ENCODE measurements at places on chromosomes 5 and 9.

GRCh38 chr9:110443146-110443865 lies 105.6 kb upstream of the TXNDC8 start:
- no peak for DNase-seq

DNA sequence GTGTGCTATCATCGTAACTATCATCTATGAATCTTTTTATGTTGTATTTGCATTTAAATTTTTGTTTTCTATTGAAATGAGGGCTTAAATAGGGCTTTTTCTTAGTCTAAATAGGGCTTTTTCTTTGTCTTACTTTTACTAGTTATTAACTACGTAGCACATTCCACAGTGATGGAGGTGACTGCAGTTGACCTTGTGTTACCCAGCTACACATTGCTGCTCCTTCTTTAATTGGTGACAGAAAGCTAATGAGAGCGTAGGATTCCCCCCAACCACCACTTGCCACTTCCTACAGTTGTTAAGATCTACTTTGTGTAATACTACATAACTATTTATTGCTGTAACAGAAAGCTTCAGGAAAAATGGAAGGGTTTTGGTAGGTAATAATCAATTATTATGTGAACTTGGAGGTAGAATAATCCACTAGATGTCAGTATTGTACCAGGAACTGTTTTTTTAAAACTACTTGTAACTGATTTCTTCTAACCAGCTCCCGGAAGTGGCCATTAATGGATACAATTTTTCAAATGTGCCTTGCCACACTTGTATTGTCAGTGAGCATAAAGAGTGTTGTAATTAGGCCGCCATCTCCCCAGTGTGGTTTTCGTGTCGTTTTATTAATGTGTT lies 18.0 kb downstream of the MTRR start:
- no peak for DNase-seq

GRCh38 chr5:63650581-63650980 lies 311.7 kb downstream of the HTR1A start:
- no peak for DNase-seq

DNA sequence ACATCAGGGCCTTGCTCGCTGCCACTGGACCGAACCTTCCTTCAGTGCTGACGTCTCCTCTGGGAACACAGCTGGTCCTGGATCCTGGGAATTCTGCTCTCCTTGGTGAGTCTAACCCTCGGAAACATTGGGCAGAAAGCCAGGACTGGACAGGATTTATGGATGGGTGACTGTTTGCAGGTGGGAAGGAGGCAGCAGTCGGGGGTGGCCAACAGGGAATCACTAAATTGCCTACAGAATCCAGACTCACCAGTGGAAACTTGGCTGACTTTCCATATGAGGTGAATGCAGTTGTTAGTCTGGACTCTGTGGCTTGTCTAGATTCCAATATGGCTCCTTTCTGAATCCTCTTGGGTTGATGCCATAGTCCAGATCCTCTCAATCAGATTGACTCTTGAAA lies 203.1 kb downstream of the SAXO1 start:
- no peak for DNase-seq

- DNase-seq: no peak
Measured at GRCh38 chr9:2497666-2498400, 123.8 kb upstream of the VLDLR start.

DNA sequence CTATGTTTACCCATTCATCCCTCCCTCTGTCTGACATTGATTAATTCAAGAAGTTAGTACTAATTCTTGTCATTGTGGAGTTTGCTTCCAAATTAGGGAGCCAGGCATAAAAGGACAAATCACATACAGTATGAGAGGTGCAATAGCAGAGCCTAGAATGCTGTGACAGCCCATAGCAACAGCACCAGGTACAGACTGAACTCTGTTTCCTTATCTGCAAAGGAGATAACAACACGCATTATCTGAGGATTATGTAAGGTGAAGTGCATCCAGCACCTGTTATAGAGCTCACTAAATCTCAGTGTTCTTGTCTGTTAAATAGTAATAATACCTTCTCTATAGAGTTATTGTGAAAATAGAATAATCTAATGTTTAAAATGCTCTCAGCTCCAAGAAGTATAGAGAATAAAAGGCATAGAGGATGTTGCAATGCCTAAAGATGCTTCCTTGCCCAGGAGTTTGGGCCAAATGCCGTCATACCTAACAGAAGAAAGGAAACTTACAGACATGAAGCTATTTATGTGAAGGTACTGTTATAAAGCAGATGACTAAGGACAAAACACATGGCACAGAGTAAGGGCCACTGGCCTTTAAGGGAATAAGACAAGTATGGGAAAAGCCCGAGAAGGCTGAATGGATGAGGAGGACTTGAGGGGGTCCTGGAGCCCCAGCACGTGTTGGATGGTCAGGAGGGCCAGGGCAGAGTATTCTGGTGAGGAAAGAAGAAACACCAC lies 214.5 kb downstream of the ATP10B start:
- DNase-seq: no peak

DNA sequence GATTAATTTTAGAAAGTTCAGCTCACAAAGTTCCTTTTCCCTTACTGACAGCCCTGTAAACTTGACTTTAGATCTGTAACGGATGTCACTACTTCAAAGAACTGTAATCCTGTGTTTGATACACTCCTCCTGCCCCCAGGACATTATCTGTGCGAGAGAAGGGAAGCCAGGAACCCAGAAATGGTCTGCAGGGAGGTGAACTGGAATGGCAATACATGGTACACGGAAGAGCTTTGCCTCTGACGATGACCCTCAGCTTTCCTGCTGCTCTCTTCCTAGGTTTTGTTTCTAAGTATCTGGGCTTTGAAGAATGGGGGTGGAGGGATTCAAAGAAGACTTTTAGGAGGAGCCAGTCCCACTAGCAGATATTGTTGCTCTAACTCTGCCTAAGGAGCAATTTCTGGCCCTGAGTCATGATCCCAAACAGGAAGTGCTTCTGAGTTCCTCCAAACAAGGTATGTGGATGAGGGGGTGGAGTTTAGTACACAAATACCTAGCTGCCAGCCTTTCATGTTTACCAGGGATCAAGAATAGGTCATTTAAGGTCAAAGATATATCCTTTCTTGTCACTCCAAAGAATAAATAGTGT lies 43.4 kb upstream of the TMC1 start:
- no peak for DNase-seq

DNA sequence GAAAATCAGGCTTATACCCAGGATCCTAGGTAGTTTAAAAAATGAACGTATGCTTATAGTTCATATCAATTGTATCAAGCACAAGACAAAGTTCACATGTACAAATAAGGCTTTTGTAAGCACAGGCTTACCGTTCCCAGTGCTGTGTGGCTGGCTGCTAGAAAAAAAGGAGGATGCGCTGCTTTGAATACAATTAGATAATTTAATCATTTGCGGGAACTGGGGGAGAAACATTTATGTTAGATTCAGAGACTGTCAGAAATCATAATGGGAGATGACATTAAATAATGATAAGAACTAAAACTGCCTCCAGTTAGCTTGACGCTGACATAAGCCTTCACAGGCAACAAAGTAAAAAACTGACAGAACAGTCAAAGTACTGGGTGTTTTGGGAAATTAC lies 93.2 kb downstream of the FNBP1 start:
- DNase-seq: no peak

Data from activated CD4-positive, CD25-positive, alpha-beta regulatory T cell (primary cell).